ENCODE measurements at places on chromosomes 3 and 15. TPM values are rescaled to one million over a fixed set of nuclear protein-coding genes. Genes with fewer than 3 reads are reported as not detected.

- no peaks in the 10 kb centered on the region for H3K4me1 ChIP-seq
- no peaks in the 10 kb centered on the region for H3K27me3 ChIP-seq
- no peak for DNase-seq
- no peak overlapping the region for H3K4me3 ChIP-seq
Observed at GRCh38 chr15:58839485-58839884, 68.4 kb downstream of the MINDY2 start.

DNA sequence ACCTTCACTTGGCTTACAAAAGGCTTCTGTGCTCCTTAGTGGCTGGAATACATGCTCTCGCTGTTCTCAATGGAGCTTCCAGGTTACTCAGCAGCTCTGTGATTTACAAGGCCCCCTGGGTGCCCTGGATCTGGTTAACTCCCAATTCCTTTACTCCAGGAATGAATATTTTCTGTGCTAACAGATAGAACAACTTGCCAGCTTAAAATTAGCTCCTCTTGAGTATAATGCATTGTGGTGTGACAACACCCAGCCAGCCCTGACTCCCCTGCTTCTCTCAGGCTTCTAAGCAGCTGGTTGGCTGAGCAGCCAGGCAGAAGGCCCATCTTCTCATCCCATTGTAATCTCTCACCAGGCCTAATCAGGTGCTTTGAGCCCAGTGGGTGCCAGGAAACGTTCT, 246.4 kb downstream of the ALCAM start:
- no peaks in the 10 kb centered on the region for H3K27me3 ChIP-seq
- no peaks in the 10 kb centered on the region for H3K36me3 ChIP-seq
- no peak for DNase-seq
- no peaks in the 10 kb centered on the region for H3K4me1 ChIP-seq
- no peak overlapping the region for H3K27ac ChIP-seq

DNA sequence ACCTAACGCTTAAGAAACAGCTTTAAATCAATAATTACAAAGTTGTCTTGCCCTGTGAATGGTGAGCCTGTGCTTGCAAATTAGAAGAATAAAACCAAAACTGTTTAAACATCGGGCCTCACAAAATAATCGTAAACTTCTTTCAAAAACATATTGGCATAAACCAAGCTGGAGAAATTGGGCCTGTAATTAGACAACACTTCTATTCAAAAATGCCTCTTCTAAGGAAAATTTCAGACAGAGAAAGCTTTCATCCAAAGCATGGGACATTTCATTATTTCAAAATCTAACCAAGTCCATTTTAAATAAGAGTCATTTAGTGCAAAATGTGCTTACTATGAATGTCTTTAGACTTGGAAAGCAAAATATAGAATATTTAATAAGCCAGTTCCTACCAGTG, 35.5 kb upstream of the GNB4 start:
- H3K4me1 ChIP-seq, result no peaks in the 10 kb centered on the region
- no peaks in the 10 kb centered on the region for H3K36me3 ChIP-seq

DNA sequence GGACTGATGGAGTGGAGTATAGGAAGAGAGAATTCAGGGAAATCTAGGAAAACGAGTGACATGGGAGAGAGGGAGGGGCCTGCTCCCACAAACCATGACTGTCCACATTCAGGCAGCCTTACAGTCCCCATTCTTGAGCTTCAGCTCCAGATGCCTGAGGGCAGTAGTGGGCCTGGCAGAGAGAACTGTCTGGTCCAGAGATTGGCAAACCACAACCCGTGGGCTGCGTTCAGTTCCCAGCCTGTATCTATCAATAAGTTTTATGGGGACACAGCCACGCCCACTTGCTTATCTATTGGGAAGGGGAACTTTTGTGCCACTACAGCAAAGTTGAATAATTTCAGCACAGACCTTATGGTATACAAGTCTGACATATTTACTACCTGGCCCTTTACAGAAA, 63.8 kb downstream of the SLCO2A1 start:
- no peaks in the 10 kb centered on the region for H3K4me1 ChIP-seq
- no peaks in the 10 kb centered on the region for H3K36me3 ChIP-seq
- H3K27ac ChIP-seq, result no peak overlapping the region
- no peak overlapping the region for H3K4me3 ChIP-seq
- no peak for DNase-seq

GRCh38 chr3:119145500-119146167, at the start of gene TEX55:
Gene TEX55 (plus strand): TSS chr3:119146165. CDS start chr3:119146190, 25 bp downstream.
- DNase-seq, result no peak
- peaks cover 7% of the 10 kb centered on the region for H3K4me1 ChIP-seq
- no peaks in the 10 kb centered on the region for H3K27me3 ChIP-seq
- no peak within 1 kb of the TSS for H3K4me3 ChIP-seq

- no peaks in the 10 kb centered on the region for H3K27me3 ChIP-seq
- no peak for DNase-seq
- no peak overlapping the region for H3K27ac ChIP-seq
- no peak overlapping the region for H3K4me3 ChIP-seq
Observed at GRCh38 chr3:31027191-31027761, 132.8 kb upstream of the GADL1 start.

- H3K27me3 ChIP-seq, result no peaks in the 10 kb centered on the region
- H3K27ac ChIP-seq, result no peak overlapping the region
- peaks cover 10% of the 10 kb centered on the region for H3K4me1 ChIP-seq
- no peak overlapping the region for H3K4me3 ChIP-seq
- H3K36me3 ChIP-seq, result no peaks in the 10 kb centered on the region
Observed at GRCh38 chr3:153245661-153246060, 83.6 kb downstream of the RAP2B start.

DNA sequence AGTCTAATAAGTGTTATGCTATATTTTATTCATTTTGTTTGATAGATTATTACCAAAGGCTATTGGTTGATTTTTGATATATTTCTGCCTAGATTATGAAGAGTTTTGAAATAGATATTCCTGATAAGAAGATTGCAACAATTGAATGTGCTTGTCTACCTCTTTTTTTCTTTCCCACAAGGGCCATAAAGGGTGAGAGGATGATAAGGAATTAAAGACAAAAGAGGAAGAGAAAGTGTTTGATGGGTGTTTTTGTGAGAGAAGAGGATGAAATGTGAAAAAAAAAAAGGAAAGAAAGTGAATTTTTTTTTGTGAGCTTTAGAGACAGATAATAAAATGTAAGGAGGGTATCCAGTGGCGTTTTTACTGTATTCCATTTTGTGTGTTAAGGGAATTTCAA, 244.4 kb downstream of the CHST2 start:
- peaks cover 13% of the 10 kb centered on the region for H3K4me1 ChIP-seq
- H3K27ac ChIP-seq, result no peak overlapping the region
- H3K4me3 ChIP-seq, result no peak overlapping the region
- DNase-seq, result no peak
- H3K36me3 ChIP-seq, result peaks cover 2% of the 10 kb centered on the region

LYZL4 gene
- total RNA-seq, result not detected

SPINT1 gene
- total RNA-seq, result 4.0 TPM

CHCHD4 gene
- 15.2 TPM for total RNA-seq

CCDC13 gene
- total RNA-seq, result 0.35 TPM

EXD1 gene
- total RNA-seq, result not detected
